ENCODE measurements at places on chromosomes 7 and 10.
A peak's percentile ranks its signal among the peaks of the same experiment; 100 is the strongest.

- no peak for DNase-seq
Observed at GRCh38 chr10:110398419-110399105, 93.8 kb upstream of the SMNDC1 start.

DNA sequence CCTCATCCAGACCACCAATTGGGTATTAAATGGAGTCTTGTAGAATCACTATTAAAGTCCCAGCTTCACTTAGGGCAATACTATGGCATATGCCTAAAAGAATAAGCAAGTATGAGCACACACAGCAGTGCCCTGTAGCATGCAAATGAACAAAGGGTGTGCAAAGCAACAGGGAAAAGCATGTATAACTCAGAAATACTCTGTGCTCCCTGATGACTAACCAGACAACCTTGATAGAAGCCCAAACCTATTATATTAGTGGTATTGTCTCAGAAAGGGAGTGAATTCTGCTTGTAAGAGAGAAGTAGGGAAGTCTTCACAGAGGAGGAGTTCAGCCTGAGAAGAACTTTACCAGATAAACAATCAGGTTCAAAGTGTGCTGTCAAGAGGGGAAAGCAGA, 131.2 kb downstream of the DGKI start:
- no peak for DNase-seq

GRCh38 chr7:7695111-7695817, 23.1 kb downstream of the RPA3 start:
- no peak for DNase-seq

DNA sequence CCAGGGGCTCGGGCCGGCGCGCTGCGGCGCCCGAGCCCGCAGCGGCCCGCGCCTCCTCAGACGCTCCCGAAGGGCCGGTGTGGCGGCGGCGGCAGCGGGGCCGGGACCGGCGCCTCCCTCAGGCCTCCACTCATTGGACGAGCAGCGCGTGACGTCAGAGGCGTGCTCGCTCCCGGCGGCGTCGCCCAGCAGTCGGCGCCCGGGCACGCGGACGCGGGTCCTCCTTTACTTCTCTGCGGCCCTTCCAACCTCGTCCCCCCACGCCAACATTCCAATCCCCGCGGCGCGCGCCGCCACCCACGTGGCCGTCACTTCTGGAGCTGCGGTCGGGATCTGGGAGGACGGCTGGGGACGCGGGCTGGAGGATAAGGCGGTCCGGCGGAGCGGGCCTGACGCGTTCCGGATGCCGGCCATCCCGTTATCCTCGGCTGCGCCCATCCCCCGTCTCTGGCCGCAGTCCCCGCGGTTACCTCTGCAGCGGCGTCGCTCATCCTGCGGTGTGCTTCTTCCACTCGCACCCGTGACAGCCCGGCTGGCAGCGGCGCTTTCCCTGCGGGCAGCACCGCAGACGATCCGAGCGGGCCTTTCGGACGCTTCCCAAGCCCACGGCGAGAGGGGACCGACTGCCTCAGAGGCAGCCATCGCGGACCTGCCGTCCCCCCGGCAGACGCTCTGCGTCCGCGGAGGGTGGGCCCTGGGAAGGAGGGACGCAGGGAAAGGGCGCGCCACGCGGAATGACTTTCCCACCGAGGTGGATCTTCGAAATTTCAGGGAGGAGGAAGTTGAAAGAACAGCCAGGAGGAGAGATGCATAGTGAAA, at the start of gene PDZD8:
TSS of gene PDZD8 (minus strand) at position 81 of the 819 bp plus-strand sequence. CDS start 213 bp downstream, outside the sequence.
- DNase-seq: peak; percentile 92

DNA sequence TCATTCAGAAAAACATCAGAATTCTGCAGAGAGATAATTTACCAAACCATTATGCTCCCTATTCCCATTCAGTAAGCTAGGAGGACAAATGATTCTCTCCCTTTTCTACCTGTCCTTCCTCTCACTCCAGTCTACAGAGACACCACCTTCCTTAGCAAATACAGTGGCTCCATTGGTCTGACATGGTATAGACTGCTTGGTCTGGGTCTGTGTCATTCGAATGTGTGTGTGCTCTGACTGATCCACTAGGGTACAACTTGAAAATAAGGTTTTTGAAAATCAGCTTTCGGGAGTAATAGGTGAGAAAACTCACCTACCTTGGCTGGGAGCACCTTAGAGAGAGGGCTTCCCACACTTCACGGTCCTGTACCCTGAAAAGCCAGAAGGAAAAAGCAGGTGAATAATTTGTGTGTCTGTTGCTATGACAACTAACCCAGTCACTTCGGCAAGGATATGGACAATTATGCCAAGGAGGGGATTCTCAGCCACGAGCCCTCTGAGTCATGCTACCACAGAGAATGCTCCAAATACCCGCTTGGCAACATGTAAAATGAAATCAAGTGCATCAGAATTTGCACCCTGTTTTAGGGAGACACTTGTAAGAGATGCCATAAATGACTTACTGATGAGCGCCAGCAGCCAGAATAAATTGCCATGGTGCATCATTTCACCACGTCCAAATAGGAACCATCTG, 114.5 kb upstream of the PRKCQ start:
- DNase-seq: peak; percentile 10

- DNase-seq: no peak
Observed at GRCh38 chr7:158919686-158920085, 63.3 kb downstream of the DYNC2I1 start.
